ENCODE measurements at places on chromosomes 12 and 14.

DNA sequence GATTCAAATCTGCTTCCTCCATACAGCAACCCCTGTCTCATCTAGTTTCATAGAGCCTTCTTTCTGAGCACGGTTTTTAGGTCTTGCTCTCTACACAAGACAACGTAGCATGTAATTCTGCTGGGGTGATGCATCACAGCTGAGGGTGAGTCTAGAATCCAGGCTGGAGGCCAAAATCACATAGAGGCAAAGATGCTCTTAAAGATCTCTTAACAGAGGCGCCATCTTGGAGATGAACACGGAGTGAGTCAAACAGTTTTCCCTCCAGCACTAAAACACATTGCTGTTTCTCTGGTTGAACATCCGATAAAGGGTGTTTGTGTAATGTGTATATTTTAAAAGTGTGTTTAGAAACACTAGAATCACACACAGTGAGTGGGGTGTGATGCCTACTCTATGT lies 78.9 kb downstream of the NOS1 start:
- DNase-seq: no peak

DNA sequence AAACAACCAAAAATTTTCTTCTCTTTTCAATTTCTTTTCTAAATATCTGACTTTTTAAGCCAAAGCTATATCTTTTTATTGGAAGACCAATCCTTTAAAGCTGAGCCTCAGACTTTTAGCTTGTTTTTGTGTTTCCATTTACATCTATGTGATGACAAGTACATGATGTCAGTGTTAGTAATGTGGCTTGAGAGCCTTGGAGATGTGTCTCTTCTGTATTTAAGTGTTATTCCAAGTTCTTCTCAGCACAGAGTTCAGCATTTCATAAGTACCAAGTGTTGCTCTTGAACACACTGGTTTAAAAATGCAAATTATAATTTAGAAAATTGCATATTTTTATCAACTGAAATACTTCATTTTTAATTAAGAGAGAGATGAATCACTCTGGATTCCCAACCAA lies 948.9 kb upstream of the FLRT2 start:
- DNase-seq: no peak

GRCh38 chr12:47591361-47591791 lies 114.5 kb downstream of the RPAP3 start:
- DNase-seq: no peak

GRCh38 chr12:59724011-59724695 lies 128.3 kb downstream of the SLC16A7 start:
- no peak for DNase-seq

DNA sequence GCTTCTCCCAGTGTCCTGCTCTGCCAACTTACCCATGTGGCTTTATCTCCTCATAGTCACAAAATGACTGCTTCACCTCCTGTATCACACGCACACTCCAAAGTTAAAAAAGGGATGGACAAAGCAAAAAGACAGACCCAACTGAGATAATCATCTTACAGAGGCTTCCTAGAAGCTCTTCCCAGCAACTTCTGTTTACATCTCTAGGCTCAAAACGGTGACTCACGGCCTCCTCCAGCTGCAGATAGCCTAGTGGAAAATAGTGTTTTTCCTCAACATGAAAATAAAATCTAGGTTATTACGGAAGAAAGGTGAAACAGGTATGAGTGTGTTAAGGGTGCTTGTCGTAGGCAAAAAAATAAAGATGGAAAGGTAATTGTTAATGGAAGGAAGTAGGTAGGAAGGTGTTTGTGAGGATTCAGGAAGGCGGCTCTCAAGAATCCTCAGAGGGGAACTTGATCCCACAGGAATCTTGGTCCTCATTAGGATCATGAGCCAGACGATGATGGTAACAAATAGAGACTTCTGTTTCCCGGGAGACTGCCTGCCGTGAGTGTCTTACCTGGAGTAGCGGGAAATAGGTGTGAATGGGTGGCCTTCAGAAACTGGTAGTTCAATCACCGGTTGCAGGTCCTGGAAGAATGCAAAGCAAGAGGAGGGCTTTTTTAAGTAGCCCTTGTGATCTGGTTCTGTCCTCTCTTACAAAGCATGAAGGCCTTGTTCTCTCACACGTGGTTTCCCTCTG lies 487.5 kb upstream of the TMEM132C start:
- DNase-seq: no peak

DNA sequence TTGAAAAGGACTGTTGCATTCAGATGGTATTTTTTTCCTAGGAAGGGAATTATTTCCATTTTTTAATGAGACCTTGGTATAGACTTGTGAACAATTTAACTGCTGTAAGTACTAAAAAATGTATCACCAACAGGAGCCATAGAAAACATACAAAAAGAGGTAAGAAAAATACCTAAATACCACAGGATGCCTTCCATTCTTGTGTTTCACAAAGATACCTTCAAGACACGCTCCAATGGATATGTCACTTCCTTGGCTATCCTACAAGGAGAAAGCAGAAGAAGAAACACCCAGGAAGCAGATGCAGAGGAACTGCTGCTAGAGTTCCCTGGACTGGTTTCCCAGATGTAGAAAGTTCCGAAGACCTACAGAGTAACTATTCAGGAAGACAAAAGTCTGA lies 54.2 kb downstream of the PTPN21 start:
- DNase-seq: no peak

GRCh38 chr14:84202486-84202885 lies 1327.5 kb upstream of the FLRT2 start:
- no peak for DNase-seq

GRCh38 chr12:50677858-50678257 lies 86.0 kb upstream of the ATF1 start:
- DNase-seq: no peak

- peak; percentile 69 for DNase-seq
Measured at GRCh38 chr12:132827763-132828703, 636 bp downstream of the GOLGA3 start.

DNA sequence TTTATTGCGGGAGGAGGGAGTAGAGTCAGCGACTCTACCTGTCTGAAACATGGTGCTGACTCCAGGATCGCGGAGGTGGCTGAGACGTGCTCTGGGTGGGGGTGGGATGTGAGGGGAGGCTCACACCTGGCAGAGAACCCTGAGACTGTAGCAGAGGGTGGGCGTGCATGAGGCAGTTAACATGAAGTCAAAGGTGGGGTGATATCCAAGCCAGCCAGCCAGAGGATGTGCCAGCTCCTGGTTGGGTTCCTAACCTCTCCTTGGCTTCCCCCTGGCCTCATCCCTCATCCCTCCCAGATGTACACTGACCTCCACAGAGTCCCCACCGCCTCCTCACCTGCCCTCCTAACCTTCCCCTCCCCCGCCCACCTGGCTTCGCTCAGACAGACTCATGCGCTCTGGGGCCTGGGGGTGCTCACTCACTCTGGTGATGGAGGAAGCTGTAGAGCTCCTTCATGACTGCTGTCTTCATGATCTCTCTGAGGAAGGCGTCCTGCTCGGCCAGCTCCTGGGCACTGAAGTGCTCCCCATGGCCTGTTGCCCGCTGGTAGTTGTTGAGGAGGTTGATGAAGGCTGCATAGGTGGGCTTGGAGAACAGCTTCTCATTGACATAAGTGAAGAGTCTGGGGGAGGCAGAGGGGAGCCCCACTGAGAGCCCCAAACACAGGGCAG lies 9.3 kb downstream of the ENDOU start:
- no peak for DNase-seq

DNA sequence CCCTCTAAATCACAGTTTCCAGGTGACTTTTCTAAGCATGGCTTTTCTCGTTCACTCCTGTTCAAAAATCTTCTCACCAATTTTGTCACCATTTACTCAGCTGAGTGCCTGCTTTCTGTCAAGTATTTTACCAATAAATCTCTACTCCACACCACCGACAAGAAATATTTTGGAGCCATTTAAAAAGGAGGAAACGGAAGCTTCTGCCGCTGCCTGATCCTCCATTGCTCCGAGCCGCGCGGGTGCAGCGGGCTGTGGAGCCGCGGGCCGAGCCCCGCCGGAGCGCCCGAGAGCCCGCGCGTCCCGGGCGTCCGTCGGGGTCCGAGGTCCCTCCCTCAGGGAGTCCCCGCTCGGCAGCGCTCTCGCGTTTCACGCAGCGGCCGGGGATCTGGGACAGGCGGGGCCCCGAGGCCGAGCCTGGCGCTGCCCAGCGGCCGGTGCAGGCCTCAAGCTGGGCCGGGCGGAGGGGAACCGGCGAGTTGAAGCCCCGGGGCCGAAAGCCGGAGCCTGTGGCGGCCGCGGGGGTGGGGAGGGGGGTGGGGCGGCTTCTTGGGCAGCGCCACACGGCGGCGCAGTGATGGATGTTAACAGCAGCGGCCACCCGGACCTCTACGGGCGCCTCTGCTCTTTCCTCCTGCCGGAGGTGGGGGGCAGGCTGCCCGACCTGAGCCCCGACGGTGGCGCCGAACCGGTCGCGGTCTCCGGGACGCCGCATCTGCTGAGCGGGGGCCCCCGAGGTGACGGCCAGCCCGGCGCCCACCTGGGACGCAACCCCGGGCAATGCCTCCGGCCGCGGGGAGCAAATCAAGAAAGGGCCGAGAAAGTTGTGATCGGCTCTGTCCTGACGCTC lies 1.1 kb upstream of the HEBP1 start:
- DNase-seq: peak; percentile 76

- DNase-seq: no peak
Measured at GRCh38 chr12:41980390-41980789, 164.3 kb downstream of the GXYLT1 start.

DNA sequence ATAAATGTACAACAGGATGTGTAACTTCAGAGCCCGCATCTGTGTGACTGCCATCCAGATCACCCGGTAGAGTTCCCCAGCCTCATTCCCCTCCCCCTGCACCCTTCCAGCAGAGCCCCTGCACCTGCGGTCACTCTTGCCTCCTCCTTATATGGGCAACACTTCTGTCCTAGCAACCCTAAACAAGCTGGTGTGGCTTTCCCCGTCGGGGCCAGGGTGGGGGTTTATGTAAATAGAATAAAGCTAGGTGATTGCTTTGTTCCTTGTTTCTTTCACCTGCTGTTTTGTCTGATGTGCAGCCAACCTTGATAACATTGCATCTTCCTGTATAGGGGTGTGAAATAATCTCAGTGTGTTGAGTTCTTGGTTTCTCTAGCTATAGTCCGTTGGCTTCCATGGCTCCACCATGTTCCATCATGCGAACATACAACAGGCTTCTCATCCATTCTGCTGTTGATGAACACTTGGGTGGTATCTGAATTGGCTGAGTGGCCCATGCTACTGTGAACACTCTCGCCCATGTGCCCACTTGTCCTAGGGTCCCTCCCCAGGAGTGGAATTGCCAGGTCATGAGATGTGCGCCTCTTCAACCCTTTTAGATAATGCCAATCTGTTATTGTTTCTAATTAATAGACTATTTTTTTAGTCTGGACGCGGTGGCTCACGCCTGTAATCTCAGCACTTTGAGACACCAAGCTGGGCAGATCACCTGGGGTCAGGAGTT lies 102.2 kb downstream of the KIF26A start:
- no peak for DNase-seq

DNA sequence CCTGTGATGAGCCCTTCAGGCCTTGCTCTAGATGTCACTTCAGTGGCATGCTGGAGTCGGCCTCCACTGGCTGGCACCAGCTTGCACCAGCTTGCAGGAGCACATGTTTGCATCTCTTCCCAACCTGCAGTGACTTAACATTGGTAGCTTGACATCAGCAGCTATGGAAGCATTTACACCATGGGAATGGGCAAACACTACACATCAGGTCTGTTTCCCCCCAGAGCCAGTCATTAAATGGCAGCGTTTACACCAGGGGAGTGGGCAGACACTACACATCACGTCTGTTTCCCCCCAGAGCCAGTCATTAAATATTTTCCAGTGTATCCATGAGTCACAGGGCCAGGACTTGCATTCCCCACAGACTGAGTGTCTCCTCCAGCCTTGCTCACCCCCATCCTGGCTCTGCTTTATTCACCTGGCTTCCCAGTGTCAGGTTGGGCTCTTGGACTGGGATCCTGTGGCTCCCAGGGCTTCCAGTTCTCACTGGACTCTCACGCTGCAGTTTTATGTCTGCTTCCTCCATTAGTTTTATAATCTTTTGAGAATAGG lies 51.6 kb upstream of the VRK1 start:
- DNase-seq: no peak
